ENCODE measurements at places on chromosomes 12 and 14.

DNA sequence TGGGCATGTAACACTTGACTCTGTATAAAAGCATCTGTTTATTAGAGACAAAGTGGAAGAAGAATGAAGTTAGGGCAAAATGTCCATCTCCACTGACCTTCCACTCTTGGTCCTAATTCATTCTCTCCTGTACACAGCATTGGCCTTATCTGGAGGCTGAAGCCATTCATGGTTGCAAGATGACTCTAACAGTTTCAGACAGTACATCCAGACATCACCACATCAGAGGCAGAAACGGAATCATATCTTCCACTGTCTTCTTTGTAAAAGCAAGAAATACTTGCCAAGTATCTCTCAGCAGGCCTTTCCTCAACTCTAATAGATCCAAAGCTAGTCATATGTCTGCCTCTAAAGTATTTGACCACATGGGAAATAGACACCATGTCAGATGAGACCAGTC lies 41.1 kb downstream of the PTHLH start:
- peaks cover 1% of the 10 kb centered on the region for H3K36me3 ChIP-seq
- H3K4me3 ChIP-seq: no peak overlapping the region
- no peak for DNase-seq
- no peak overlapping the region for H3K27ac ChIP-seq

GRCh38 chr12:5318874-5319273 lies 113.0 kb upstream of the NTF3 start:
- H3K4me3 ChIP-seq: no peak overlapping the region
- no peaks in the 10 kb centered on the region for H3K4me1 ChIP-seq
- H3K27ac ChIP-seq: no peak overlapping the region
- H3K36me3 ChIP-seq: peaks cover 1% of the 10 kb centered on the region

GRCh38 chr14:71245659-71246361 lies 338.6 kb downstream of the PCNX1 start:
- H3K27ac ChIP-seq: peak overlapping the region; percentile 80
- no peaks in the 10 kb centered on the region for H3K27me3 ChIP-seq
- no peak for DNase-seq
- peak overlapping the region; percentile 32 for H3K4me3 ChIP-seq

DNA sequence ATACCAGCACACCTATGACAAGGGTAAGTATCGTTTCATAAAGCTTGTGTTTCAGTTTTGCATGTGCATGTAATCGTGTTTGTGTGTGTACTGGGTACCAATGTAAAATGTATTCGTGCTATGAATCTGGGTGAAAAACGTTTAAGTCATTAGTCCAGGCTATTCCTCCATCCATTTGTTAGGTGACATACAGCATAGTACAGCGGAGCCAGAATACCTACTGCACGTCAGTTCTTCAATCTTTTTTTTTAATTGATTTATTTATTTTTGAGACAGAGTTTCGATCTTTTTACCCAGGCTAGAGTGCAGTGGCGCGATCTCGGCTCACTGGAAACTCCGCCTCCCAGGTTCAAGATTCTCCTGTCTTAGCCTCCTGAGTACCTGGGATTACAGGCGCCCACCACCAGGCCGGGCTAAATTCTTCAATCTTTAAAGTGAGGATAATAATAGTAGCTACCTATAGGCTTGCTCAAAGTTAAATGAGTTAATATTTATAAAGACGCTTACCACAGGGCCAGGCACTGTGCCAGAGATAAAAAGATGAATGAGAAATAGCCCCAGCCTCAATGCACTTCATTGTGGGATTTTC lies 661 bp upstream of the RPS26 start:
- peak overlapping the region; percentile 92 for H3K27ac ChIP-seq
- H3K27me3 ChIP-seq: no peaks in the 10 kb centered on the region
- H3K4me3 ChIP-seq: peak overlapping the region; percentile 88
- H3K36me3 ChIP-seq: peaks cover 49% of the 10 kb centered on the region

- peak overlapping the region; percentile 98 for H3K4me3 ChIP-seq
- DNase-seq: no peak
Measured at GRCh38 chr12:31728289-31728916, 418 bp downstream of the AMN1 start.

DNA sequence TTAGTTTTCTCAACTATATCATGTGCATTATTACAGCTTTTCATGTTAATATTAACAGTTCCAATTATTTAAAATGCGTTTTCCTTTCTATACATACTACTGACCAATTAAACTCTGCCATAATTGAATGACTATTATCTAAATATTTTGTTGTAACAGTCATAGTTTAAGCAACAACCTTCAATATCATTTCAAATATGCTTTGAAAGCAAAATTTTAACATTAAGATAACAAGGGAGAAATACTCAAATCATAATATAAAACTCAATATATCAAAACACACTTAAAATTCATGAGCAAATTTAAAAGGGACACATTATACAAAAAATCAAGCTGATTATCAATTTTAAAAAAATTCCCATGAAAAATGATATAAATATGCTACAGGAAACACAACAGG lies 40.5 kb downstream of the COCH start:
- peaks cover 17% of the 10 kb centered on the region for H3K36me3 ChIP-seq
- no peaks in the 10 kb centered on the region for H3K4me1 ChIP-seq
- H3K4me3 ChIP-seq: no peak overlapping the region
- no peaks in the 10 kb centered on the region for H3K27me3 ChIP-seq
- DNase-seq: no peak
- no peak overlapping the region for H3K27ac ChIP-seq

DNA sequence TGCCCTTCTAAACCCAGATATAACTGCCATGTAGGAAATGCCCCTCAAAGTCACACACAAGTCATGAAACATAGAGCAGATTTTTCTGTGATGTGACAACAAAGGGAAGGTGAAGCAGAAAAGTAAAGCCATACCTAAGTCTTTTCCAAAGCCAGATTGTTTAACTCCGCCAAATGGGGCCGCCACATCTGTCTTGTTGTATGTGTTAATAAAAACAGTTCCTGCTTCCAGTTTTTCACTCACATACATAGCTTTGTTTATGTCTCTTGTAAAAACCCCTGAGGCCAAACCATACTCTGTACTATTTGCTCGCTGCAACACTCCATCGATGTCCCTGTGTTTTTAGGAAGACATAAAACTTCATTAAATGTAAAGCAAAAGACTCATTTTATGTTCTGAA lies 40.3 kb downstream of the NOPCHAP1 start:
- no peak overlapping the region for H3K27ac ChIP-seq
- peaks cover 3% of the 10 kb centered on the region for H3K36me3 ChIP-seq
- no peaks in the 10 kb centered on the region for H3K27me3 ChIP-seq
- H3K4me3 ChIP-seq: no peak overlapping the region
- no peak for DNase-seq
- peaks cover 6% of the 10 kb centered on the region for H3K4me1 ChIP-seq

DNA sequence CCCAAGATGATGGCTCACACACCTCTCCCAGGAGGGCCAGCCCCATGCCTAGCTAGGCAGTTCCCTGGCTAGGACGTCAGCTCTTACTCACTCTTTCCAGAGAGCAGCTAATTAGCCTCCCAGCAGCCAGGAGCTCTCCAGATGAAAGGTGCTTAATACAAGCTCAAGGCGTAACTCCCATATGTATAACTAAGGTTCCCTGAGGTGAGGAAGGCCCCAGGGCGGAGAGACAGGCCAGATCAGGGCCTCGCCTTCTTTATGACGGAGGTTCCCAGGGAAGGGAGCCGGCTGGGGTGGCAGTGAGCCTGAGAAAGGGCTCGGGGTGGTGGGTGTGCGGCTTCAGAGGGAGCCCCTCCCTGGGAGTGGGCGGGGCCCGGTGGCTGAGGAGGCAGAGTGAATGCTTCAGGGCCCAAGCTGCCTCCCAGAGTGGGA lies 26.4 kb upstream of the ZFP36L1 start:
- no peak overlapping the region for H3K27ac ChIP-seq
- peaks cover 46% of the 10 kb centered on the region for H3K4me1 ChIP-seq
- H3K4me3 ChIP-seq: no peak overlapping the region
- H3K36me3 ChIP-seq: peaks cover 11% of the 10 kb centered on the region

- peaks cover 9% of the 10 kb centered on the region for H3K4me1 ChIP-seq
- no peaks in the 10 kb centered on the region for H3K36me3 ChIP-seq
- no peak overlapping the region for H3K4me3 ChIP-seq
- H3K27ac ChIP-seq: no peak overlapping the region
Measured at GRCh38 chr14:69043596-69044260, 64.6 kb upstream of the ACTN1 start.

DNA sequence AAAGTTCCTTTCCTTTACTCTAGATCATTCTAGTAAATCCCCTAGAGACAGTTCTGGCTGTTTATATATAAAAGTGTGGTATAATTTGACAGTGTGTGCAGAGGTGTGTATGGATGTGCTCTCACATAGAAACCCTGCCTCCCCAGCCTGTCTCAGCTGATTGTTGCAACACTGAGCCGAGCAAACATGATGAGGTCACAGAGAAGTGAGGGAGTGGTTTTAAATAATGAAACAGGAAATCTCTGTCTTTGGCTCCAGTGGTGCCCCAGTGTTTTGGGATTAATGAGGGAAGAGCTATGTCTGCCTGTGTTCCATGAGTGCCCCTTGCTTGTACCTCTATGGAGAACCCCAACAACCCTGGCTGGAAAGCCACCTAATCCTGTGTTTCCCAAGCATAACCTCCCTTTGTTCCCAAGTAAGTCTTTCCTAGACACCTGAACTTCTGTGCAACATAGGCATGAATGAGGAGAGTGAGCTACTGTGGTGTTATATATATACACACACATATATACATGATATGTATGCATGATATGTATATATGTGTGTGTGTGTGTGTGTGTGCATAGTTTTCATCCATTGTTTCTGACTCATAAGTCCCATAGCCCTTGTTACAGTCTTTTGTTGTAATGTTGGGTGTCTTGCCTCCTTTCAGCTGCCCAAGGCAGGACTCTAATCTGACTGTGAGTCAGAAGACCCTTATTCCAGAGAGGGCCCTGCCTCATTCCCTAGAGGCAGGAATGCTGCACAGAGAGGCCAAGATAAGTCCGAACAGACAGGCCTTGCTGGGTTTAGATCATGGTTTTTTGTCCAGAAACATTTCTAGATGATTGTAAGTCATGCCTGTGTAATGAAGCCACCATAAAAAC lies 18.0 kb downstream of the TRAF3 start:
- peaks cover 58% of the 10 kb centered on the region for H3K4me1 ChIP-seq
- H3K27ac ChIP-seq: peak overlapping the region; percentile 63
- H3K4me3 ChIP-seq: peak overlapping the region; percentile 12
- H3K27me3 ChIP-seq: no peaks in the 10 kb centered on the region

GRCh38 chr14:68756000-68756481 lies 36.8 kb downstream of the ZFP36L1 start:
- H3K4me3 ChIP-seq: no peak overlapping the region
- H3K27me3 ChIP-seq: no peaks in the 10 kb centered on the region
- no peaks in the 10 kb centered on the region for H3K36me3 ChIP-seq
- DNase-seq: no peak
- peaks cover 16% of the 10 kb centered on the region for H3K4me1 ChIP-seq

DNA sequence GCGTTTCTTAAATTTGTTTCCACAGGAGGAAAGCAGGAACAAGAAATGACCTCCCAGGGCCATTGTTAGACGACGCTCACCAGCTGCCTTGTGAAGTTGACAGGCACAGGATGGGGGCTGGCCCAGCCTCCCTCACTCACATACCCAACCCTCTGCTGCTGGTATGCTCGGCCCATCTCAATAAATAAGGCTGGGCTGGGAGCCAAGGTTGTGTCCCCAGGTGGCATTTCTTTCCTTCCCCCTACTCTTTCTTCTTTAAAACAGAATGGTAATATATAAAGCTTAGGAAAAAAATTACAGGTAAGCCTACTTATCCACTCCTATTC lies 93.0 kb downstream of the ACTN1 start:
- no peaks in the 10 kb centered on the region for H3K27me3 ChIP-seq
- no peak overlapping the region for H3K27ac ChIP-seq
- H3K4me3 ChIP-seq: no peak overlapping the region
- H3K36me3 ChIP-seq: peaks cover 5% of the 10 kb centered on the region

DNA sequence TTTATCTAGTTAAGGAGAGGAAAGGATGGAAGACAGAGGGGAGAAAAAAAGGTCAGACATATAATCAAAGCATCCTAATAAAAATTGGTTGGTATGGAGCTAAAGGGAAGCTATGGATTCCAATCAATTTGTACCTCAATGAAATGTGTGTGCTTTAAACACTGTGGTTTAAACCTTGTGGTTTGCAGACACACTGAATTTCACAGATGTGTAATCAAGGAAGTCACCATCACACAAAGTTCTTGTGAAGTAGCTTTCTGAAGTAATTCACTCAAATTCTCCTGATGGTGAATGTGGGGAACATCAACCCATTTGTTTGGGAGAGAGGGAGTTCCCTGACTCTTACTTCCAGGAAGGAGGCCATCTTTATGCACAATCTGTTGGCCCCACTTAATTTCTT lies 243.3 kb upstream of the KRR1 start:
- no peaks in the 10 kb centered on the region for H3K36me3 ChIP-seq
- H3K4me1 ChIP-seq: peaks cover 15% of the 10 kb centered on the region
- H3K4me3 ChIP-seq: no peak overlapping the region
- DNase-seq: no peak
- H3K27me3 ChIP-seq: no peaks in the 10 kb centered on the region

GRCh38 chr14:86543521-86543920 lies 1013.6 kb downstream of the FLRT2 start:
- DNase-seq: no peak
- no peaks in the 10 kb centered on the region for H3K36me3 ChIP-seq
- H3K4me1 ChIP-seq: no peaks in the 10 kb centered on the region

DNA sequence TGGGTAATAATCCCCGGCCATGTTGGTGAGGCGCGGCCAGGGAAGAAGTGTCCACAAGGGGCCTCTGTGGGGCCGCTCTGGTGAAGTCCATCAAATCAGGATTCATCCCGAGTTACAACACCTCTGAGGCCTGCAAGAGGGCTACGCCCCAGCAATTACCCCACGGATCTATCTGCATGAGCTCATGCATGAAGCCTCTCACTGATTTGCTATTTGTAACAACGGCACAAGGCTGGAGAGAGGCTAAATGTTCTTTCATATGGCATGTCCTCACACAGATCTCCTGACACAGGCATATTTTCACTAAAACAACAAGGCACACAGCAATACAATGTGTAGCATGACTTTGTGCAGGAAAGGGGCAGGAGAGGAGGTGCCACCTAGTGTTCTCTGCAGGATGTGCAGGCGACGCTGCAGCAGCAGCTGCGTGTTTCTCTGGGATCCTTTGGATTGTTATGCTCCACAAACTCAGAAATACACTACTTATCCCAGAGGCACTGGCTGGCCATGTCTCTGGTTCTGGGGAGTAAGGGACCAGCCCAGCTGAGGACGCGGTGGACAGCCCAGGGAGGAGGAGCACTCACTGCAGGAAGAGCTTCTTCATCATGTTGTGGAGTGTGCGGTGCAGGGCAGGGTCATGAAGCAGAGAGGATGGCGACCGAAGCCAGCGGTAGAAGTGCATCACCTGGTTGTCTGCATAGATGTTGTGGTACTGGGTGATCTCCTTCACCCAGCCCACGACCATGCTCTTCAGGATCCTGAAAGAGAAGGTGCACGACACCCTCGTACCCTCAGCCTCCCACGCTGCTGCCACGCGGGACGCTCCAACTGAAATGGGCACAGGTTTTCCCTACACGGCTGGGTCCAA lies 20.2 kb downstream of the P2RX2 start:
- no peak overlapping the region for H3K4me3 ChIP-seq
- peaks cover 6% of the 10 kb centered on the region for H3K4me1 ChIP-seq
- H3K36me3 ChIP-seq: peaks cover 14% of the 10 kb centered on the region
- H3K27me3 ChIP-seq: no peaks in the 10 kb centered on the region

GRCh38 chr12:32030676-32031075 lies 71.5 kb downstream of the RESF1 start:
- no peak overlapping the region for H3K4me3 ChIP-seq
- peaks cover 13% of the 10 kb centered on the region for H3K4me1 ChIP-seq
- no peaks in the 10 kb centered on the region for H3K36me3 ChIP-seq
- no peak overlapping the region for H3K27ac ChIP-seq
- H3K27me3 ChIP-seq: no peaks in the 10 kb centered on the region
- no peak for DNase-seq
